Thymus (tissue), 14 donors: ENCODE measurements at places on chromosomes 4 and X.

DNA sequence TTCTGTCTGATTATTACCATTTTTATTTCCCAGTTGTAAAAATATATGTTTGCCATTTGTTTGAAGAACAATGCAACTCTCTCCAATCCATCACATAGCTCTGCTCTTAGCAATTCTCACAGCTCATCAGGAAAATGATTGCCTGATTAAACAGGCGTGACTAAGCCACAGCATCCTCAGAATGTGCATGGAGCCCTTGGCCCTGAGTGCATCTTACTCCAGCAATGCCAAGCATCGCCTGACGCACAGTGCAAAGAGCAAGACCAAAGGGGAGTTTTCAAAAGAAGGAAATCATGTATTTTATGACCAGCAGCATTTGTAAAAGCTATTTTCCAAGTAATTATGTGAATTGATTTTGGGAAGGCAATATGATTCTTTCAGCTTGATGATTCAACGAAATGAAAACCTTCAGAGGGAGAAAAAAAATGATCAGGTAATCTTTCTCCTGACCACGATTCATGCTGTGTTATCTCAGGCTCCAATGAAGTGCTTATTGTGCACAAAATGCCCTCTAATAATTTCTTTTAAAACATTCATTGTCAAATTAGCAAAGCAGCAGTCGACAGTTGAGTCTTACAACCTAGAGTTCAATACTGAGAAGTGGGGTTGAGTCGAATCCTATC lies 138.0 kb upstream of the FAM9B start:
- no peak for DNase-seq

- no peak for DNase-seq
Observed at GRCh38 chr4:98284640-98285046, 23.5 kb downstream of the RAP1GDS1 start.

- no peak for DNase-seq
Observed at GRCh38 chrX:120205816-120206753, 44.5 kb upstream of the ZBTB33 start.

- DNase-seq = no peak
Observed at GRCh38 chr4:7423801-7424552, 10.8 kb downstream of the PSAPL1 start.

GRCh38 chr4:66681962-66682361 lies 863.3 kb downstream of the CENPC start:
- DNase-seq = no peak

- DNase-seq = no peak
Observed at GRCh38 chr4:33722800-33723516, 2521.4 kb downstream of the ARAP2 start.

- no peak for DNase-seq
Observed at GRCh38 chr4:102429553-102429952, 71.6 kb upstream of the NFKB1 start.

GRCh38 chr4:139938414-139938813 lies 215.6 kb downstream of the MAML3 start:
- DNase-seq = no peak

- DNase-seq = no peak
Observed at GRCh38 chrX:140501321-140501720, 3.5 kb downstream of the SOX3 start.

GRCh38 chr4:125582302-125582701 lies 267.5 kb downstream of the FAT4 start:
- DNase-seq = no peak

DNA sequence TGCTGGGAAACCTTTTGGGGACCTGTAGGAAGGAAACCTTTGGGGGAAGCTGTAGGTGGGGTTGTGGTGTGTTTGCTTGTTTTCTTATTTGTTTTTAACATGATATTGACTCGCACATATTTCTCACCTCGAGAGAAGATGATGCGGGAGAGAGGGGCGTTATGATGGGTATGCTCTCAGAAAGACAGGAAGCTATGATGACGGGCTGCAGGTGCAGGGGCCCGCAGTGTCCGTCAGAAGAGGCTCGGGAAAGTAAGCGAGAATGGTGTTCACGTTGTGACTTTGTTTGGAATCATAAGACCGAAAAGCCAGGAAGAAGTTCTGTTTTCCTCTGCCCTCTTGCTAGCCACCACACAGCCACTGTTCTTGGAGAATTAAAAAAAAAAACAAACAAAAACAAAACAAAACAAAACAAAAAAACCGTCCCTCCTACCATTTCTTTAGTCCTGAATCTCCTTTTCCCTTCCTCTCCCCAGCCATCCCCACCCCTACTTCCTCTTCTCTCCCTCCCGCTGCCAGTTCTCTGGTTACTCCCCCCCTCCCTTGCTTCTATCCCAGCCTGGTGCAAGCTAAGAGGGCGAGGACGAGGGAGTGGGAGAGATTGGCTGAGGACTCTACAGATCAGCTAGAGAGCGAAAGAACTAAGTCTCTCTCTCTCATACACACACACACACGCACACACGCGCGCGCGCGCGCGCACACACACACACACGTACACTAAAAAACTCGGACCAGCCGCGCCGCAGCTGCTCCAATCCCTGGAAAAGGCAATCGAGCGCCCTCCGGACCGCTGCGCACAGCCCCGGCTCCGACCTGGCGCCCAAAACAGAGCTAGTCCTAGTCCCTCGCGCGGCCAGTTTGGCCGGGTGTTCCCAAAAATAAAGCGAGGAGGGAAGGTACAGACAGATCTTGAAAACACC lies at the start of gene BMP3:
Gene BMP3 (plus strand): TSS at position 648 of the 920 bp plus-strand sequence. CDS start 577 bp downstream, outside the sequence.
- no peak for DNase-seq

DNA sequence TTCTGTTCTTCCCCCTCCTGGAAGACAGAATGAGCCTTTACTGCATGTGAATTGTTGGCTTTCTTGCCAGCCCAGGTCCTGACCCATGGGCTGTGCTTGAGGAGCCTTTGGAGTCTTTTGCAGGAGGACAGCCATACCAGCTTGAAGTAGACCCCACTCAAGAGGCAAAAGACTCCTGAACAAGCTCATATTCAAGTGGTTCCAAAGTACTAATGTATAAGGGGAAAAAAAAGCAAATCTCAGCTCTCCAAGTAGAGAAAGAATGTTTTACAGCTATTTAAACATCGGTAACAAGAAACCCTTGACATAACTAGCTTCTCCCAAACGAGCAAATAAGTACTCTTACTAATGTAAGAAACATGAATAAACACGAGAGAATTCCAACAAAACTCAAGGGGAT lies 174.9 kb upstream of the MXRA5 start:
- no peak for DNase-seq

DNA sequence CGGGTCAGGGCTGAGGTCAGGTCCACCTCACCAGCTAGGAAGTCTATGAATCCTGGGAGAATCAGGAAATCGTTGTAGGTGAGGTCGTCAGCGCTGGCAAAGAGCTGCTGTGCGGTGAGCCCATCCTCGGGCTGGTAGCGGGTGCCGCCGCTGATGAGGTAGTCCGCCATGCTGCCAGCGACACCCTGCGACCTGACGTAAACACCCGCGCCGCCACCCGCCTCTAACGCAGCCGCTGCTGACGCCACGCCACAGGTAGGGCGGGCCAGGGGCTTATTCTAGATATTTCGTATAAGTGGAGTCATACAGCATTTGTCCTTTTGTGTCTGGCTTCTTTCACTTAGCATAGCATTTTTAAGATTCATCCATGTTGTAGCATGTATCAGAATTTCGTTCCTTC lies 220.2 kb upstream of the ATP6AP2 start:
- DNase-seq = no peak

DNA sequence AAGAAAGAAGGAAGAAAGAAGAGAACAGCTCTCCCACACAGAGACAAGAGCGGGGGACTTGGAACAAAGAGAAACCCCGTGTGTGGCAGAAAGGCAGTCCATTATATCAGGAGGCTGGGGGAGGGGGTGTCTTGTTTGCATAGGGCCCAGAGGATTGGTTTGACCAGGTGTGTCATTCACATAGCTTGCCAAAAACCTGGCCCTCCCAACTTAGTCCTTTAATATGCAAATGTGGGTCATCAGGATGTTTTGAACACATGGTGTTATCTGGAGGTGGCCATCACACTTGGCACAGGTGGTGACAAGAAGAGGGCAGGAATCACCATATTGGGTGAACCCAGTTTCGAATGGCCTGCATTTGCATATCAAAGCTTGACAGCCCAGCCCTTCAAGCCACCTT lies 111.7 kb downstream of the LINC00632 start:
- DNase-seq = no peak

- no peak for DNase-seq
Observed at GRCh38 chr4:108917255-108917654, 154.4 kb upstream of the ETNPPL start.

GRCh38 chr4:150094676-150095075 lies 16.4 kb downstream of the DCLK2 start:
- no peak for DNase-seq

- no peak for DNase-seq
Observed at GRCh38 chrX:119375561-119375960, 23.6 kb upstream of the SLC25A43 start.

GRCh38 chrX:123846577-123847038 lies 13.2 kb upstream of the XIAP start:
- no peak for DNase-seq

GRCh38 chrX:132435222-132435621 lies 53.6 kb downstream of the MBNL3 start:
- no peak for DNase-seq

GRCh38 chr4:74374561-74375327 lies 9.8 kb downstream of the EREG start:
- no peak for DNase-seq

GRCh38 chr4:38621028-38621684 lies 42.8 kb upstream of the KLF3 start:
- DNase-seq = no peak

DNA sequence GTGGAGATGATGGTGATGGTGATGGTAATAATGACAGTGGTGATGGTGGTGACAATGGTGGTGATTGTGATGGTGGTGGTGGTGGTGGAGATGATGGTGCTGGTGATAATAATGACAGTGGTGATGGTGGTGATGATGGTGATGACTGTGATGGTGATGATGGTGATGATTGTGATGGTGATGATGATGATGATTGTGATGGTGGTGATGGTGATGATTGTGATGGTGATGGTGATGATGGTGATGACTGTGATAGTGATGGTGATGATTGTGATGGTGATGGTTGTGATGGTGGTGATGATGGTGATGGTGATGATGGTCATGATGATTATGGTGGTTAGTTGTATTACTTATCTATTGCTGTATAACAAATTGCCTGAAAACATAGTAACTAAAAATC lies 108.9 kb upstream of the NKX1-1 start:
- DNase-seq = no peak

- DNase-seq = no peak
Observed at GRCh38 chrX:136755411-136755810, 25.3 kb downstream of the ARHGEF6 start.

DNA sequence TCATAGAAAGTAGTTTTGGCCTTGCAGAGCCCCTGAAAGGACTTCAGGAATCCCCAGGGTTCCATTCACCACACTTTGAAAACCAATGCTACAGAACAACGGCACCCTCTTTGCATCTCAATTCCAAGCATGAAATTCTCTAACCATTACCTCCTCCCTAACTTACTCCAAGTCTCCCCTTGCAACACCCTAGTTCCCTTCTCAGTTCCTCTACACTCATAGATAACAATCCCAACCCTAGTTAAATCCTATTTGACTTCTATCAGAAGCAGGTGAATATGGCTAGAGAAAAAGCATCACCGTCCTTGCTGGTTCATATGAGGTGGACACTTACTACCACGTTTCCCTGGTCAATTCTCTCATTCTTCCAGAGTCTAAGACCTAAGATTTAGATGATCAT lies 2.4 kb downstream of the RCHY1 start:
- no peak for DNase-seq

- no peak for DNase-seq
Observed at GRCh38 chr4:17418010-17418409, 93.9 kb downstream of the QDPR start.

DNA sequence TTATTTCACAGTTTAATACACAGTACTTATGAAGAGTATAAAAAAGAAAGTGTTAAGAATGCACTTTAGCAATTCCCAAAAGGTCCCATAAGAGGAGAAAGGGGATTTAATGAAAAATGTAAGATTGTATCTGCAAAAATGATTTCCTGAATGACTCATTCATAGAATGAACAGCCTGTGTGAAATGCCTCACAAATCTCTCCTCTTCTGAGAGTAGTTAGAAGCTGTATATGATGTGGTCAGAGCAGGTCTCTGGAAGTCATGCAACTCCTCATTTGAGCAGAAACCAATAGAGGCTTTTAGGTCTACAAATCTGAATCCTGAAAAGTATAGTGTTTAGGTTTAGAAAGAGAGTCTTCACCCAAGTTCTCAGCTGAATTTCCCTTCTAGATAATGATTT lies 381.3 kb upstream of the INTU start:
- DNase-seq = no peak

- no peak for DNase-seq
Observed at GRCh38 chr4:94038195-94038594, 169.5 kb upstream of the SMARCAD1 start.

DNA sequence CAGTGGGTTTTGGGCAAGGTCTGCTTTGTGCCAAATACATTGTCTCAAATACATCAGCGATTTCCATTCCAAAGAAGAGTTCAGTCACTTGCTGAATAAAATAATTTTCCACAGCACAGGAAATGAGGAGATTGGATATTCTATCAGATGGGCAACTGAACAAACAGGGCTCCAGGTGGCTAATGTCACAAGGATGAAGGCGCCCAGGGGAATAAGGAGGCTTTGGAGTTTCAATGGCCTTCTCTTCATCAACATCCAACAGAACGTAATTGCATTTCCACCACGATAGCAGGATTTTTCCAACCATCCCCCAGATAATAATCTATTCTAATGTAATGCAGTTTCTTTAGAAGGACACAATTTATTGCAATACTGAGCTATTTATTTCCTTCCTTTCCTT lies 104.7 kb upstream of the KLHL13 start:
- DNase-seq = no peak

GRCh38 chrX:148536961-148537360 lies 36.5 kb downstream of the AFF2 start:
- DNase-seq = no peak

- DNase-seq = no peak
Observed at GRCh38 chr4:134539729-134540231, 338.2 kb upstream of the PABPC4L start.

GRCh38 chrX:13899607-13900006 lies 82.7 kb upstream of the GPM6B start:
- DNase-seq = no peak

GRCh38 chr4:168208957-168209614 lies 109.5 kb downstream of the DDX60 start:
- DNase-seq = no peak
